H9 (cell line): ENCODE measurements at places on chromosomes 16 and 17. TPM values are rescaled to one million over a fixed set of nuclear protein-coding genes. Genes with fewer than 3 reads are reported as not detected.

DNA sequence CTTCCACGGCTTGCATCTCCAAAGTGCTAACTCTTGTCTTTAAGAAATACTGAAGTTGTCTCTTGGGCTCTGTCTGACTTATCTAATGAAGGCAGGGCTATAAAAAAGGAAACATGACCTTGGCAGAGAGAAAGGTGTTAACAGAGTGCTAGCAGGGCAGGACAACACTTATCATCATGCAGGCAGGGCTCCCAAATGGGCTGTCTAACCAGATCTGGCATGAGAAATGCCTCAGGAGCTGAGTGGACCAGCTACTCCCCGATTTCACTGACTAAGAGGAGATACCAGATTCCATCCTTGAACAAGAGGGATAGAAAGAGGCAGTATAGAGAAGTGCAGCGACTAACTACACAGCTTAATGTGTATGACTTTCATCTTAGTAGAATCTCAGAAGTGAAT is 32.6 kb downstream of the PMP22 start:
- no peak for DNase-seq

GRCh38 chr17:76485569-76485968 is 15.7 kb downstream of the RHBDF2 start:
- DNase-seq = no peak

DNA sequence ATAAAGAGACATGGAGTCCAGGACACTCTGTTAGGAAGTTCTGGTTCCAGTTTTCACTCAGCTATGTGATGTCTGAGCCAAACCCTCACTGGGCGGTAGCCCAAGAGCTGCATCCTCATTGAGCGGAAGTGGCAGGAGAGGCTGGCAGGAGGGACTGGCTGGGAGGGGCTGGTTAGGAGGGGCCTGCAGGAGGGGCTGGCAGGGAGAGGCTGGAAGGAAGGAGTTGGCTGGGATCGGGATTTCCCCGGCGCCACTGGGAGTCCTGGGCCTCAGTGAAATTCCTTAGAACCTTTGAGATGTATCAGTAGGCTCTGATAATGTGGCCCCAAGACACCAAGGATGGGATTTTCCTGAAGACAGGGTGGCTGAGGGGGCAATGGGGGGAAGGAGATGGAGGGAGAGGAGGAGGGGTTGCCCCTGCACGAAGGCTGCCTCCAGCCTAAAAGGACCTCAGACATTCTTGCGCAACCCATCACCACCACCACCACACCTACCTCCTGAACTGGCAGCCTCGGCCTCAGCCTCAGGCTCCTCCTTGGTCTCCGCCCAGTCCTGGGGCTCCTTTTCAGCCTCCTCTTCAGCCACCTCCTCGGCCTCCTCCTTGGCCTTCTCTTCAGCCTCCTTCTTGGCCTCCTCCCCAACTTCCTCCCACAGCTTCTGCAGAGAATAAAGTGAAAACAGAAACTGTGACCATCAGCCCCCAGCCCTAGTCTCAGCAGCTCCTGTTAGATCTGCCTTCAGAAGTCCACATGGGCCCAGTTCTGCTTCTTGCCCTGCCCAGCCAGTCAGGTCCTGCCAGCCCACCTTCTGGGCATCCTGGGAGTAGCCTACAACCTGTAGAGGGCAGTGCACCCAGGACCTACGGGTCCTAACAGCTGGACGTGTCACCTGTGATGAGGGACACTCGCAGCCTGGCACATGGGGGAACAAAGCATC is 31.7 kb downstream of the CNGB1 start:
- no peak for DNase-seq

DNA sequence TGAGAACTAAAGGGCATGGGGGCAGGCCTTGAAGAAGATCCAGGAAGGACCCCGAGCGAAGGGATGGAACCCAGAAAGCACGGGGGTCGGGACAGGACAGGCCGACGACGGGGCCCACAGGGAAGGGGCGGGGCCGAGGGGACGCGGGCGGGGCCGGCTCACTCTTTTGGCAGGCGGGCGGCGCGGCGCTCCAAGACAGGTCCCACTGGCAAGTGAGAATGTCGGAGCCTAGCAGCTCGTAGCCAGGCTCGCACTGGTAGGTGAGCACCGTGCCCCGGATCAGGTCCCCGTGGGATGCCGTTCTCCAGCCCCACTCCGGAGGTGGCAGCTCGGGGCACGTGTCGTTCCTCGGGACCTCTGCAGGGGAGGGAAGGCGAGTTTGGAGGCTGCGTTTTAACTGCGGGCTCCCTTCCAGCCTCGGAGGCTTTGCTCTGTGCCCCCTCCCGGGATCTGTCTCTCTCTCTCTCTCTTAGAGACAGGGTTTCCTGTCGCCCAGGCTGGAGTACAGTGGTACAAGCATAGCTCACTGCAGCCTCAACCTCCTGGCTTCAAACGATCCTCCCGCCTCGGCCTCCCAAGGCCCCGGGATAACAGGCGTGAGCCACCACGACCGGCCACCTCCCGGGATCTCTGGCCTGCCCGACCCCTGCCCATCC is 13.7 kb upstream of the CDIPT start:
- no peak for DNase-seq

DNA sequence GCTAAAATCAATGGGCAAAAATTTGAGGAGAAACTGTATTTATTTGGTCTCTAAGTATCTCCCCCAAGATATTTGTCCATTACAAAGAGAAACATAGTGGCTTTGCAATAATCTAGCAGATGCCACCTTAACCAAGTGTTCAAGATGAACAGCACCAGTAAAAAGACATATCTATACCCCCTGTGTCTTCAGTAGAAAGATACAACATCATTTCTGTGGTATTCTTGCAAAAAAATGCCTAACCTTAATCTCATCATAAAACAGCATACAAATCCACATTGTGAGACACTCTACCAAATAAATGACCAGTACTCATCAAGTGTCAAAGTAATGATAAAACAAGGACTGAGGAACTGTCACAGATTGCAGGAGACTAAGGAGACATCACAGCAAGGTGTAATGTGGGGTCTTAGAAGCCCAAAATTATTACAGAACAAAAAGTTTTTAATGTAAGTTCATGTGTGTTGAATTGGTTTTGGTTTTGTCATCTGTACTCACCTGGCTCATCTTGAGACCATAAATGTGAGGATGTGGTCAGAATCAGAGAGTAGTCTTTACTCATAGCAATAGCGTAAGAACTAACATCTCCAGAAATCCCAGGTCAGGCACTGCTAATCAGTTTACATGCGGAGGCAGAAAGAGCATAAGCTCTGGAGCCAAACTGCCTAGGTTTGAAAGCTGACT is 77.2 kb downstream of the AATF start:
- DNase-seq = no peak

- peak; percentile 68 for DNase-seq
These were observed 875 bp downstream of the PRKCB start for GRCh38 chr16:23836404-23837311.

GRCh38 chr17:13518261-13519000 is 83.3 kb downstream of the HS3ST3A1 start:
- DNase-seq = no peak

DNA sequence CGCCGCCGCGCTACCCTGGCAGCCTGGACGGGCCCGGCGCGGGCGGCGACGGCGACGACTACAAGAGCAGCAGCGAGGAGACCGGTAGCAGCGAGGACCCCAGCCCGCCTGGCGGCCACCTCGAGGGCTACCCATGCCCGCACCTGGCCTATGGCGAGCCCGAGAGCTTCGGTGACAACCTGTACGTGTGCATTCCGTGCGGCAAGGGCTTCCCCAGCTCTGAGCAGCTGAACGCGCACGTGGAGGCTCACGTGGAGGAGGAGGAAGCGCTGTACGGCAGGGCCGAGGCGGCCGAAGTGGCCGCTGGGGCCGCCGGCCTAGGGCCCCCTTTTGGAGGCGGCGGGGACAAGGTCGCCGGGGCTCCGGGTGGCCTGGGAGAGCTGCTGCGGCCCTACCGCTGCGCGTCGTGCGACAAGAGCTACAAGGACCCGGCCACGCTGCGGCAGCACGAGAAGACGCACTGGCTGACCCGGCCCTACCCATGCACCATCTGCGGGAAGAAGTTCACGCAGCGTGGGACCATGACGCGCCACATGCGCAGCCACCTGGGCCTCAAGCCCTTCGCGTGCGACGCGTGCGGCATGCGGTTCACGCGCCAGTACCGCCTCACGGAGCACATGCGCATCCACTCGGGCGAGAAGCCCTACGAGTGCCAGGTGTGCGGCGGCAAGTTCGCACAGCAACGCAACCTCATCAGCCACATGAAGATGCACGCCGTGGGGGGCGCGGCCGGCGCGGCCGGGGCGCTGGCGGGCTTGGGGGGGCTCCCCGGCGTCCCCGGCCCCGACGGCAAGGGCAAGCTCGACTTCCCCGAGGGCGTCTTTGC is 3.1 kb downstream of the HIC1 start:
- DNase-seq = peak; percentile 69

DNA sequence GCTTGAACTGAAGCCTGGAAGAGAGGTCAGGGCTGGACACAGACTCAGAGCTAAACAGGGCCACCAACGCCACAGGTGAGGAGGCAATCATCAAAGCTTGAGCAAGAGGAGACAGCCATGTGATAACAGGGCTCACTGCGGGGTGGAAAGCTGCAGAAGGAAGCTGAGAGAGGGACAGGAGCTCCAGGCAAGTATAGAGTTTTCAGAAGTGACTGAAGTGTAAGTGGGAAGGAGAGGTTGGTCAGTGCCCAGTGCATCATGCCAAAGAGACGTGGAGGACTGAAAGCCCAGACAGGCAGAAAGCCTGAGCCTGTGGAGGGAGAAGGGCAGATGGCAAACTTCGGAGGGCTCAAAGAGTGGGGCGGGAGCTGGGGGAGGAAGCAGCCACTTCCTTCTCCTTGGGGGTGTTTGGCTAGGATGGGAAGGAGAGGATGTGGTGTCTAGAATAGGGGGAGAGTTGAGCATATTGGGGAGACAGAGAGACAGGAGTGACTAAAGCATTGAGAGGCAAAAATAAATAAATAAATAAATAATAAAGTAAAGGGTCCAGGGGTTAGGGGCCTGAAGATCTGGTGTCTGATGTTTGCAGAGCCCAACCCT is 2.6 kb downstream of the KIFC3 start:
- no peak for DNase-seq

DNA sequence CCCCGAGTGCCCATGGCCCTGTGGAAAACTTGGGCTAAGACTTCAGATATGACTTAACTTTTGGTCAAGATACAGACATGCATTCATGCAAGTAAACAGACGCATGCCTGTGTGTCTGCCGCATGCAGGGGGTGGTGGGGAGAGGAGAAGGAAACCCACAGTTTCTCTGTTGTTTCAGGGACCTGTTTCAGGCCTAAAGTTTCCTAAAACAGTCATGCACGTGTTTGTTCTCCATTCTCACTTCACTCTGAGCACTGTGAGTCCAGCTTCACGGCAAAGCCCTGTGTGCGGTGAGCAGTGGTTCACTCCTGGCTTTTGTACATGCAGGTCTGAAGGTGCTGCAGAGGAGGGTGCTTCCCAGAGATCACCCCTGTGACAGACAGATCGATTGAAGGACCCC is 158.7 kb downstream of the FOXL1 start:
- no peak for DNase-seq

CLDN7 gene
- 174 and 177 TPM in 2 replicates for total RNA-seq

AURKB gene
- 160 and 171 TPM in 2 replicates for total RNA-seq

ANKRD13B gene
- total RNA-seq = 21.6 and 24.2 TPM in 2 replicates
